ENCODE measurements at places on chromosomes 7 and 10.

DNA sequence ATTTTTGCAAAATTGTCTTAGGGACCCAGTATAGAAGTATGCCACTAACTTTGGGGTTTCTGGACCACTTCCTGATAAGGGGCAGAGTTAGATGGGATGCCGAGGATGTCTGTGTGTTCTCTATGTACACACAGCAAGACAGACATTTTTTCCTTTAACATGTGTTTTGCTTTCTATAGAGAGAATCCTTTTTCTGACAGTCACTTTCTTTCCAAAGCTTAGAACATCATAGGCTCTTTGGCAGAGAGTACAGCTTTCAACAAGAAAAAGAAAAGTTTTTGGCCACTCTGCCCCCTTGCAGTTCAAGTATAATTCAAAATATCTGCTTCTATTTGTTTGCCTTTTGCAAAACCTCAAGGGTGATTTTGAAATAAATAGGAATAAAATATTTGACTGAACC lies 44.1 kb downstream of the PAPSS2 start:
- DNase-seq, result no peak

GRCh38 chr7:5197811-5198210 lies 7.8 kb downstream of the WIPI2 start:
- DNase-seq, result no peak

DNA sequence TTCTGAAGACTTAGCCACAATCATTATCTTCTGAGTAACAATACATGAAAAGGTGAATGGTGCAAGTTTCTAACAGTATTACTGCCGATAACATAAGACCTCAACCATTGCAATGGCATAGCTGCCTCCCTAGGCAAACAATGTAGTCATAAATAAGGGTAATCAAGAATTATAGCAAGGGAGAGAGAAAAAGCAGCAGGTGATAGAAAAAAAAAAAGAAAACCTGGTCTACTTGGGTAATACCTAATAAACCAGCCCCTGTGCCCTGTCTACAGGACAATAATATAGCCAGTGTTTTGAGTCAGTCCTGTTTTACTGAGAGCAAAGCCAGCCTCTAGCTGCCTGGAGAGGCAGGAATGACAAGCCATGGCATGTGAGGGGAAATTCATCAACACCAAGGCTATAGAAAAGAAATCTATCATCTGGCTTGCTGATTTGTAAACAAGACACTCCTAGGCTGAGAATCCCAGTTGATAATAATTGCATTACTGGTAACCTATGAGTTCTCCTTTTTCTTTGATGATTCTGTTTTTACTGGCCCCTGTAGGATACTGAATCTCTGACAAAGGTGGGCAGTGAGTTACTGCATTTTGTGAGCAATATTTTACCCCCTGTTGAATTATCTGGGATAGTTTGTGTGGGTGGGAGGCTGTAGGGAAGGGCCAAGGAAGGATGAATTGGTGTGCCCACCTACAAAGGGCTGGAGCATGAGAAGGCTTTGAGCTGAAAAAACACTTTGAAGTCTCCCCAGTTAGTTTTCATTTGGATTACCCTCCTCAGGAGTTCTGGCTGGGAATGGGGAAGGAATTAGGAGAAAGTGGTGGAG lies 1.7 kb upstream of the WEE2 start:
- no peak for DNase-seq

GRCh38 chr7:42453931-42454361 lies 216.9 kb upstream of the GLI3 start:
- peak; percentile 64 for DNase-seq

DNA sequence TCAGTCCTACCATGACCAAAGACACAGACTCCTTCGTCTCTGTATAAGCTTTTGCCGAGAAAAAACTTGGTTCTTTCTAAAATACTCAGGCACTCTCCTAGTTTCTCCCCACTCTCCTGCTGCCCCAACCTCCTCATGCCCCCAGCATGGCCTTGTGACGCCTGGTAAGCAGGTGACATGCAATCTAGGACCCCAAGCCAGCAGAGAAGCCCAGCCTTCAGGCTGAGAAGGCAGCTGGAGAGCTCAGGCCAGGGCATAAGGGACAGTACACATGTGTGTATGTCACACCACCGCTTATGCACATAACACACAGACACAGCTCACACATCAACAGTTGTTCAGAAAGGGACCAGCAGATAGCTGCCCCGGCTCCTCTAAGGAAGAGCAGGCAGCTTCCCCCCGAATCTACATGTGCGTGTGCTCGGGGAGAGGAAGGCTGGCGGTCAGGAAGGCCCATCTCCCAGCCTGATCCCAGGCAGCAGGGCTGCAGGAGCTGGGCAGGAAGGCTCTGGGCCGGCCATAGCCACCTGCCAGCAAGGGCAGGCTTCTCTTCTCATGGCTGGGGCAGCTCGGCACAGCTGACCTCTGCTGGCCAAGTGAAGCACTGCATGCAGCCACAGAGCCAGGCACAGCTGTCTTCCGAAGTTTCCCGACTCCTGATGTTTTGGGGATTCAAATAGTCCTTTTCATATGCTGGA lies 8.5 kb downstream of the DDX56 start:
- no peak for DNase-seq

- no peak for DNase-seq
Measured at GRCh38 chr7:151903249-151904032, 26.5 kb upstream of the PRKAG2 start.

DNA sequence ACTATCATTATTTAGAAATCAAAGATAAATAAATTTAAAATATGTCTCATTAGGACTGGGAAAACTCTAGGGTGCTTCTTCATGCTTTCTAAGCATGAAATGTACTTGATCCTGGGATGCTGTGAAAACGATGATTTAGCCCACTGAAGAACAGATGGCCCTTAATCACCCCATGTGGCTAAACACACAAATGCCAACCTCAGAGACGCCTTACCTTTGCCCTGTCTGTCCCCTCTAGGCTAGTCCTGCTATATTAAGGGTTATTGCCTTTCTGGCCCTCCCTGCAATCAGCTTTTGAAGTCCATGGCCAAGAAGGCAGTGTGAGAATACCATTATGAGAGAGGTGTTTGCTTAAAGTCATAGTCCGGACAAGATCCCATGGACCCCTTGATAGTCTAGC lies 217.2 kb downstream of the TWIST1 start:
- no peak for DNase-seq

- no peak for DNase-seq
Measured at GRCh38 chr10:6027929-6028328, 34.2 kb downstream of the IL2RA start.

GRCh38 chr10:24351961-24352360 lies 143.0 kb downstream of the KIAA1217 start:
- peak; percentile 98 for DNase-seq

GRCh38 chr7:135337506-135337905 lies 103.9 kb downstream of the STRA8 start:
- DNase-seq, result no peak

DNA sequence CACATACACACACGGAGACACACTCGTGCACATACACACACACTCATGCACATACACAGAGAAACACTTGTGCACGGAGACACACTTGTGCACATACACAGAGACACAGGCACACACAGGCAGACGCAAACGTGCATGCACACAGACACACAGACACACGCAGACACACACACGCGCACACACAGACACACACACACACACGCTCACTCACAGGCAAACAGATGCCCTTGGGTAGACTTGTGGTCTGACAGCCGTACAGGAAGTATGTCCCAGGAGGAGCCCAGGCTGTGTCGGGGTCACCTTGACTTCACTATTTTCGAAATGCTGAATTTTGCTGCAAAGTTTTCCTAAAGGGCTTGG lies 538.0 kb downstream of the DNAJB6 start:
- no peak for DNase-seq

- peak; percentile 43 for DNase-seq
Measured at GRCh38 chr10:46516660-46517416, 39.6 kb downstream of the GPRIN2 start.

- no peak for DNase-seq
Measured at GRCh38 chr7:158856883-158857668, 718 bp downstream of the DYNC2I1 start.

DNA sequence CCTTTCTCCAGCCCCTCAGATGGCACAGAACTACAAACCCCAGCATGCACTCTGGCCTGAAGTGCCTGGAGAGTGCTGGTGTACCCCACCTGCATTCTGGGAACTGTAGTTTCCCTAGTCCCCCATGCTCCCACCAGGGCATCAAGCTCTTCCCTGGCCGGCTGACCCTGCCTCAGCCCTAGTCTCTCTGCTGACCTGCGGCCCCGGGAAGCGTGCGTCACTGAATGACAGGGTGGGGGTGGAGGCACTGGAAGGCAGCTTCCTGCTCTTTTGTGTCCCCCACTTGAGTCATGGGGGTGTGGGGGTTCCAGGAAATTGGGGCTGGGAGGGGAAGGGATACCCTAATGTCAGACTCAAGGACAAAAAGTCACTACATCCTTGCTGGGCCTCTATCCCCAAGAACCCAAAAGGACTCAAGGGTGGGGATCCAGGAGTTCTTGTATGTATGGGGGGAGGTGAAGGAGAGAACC lies 2.1 kb downstream of the NOS3 start:
- DNase-seq, result no peak

DNA sequence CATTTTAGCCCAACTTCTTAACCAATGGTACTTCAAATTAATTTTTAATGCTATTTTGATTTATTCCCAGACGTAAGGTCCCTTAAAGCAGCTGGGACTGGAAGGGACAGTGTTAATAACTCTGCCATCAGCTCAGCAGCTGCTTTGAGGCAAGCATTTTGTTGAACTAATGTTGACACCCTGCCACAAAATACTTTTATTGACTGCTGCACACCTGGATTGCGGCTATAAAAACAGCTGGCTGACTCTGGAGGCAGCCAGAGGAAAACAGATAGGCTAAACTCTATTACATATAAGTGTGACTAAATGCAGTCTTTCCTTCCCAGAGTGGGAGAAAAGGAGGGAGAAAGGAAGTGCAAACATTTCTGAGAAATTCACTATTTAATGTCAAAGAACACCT lies 77.6 kb downstream of the ETV1 start:
- DNase-seq, result no peak

DNA sequence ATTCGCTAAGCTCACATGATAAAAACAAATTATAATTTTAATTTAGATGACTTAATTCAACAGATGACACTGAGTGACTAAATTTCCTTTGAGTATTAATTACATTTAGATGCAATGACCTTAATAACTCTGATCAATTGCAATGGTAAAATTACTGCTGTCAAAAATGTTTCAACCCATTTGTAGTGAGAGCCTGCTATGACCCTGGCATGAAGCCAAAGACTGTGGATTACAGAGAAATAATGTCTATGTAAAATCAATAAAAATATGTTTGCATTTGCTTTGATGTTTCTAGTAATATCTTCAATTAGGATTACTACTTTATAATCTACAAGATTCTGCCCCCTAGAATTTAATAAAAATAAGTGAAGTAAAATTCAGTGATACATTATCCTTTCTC lies 15.6 kb downstream of the MKX start:
- no peak for DNase-seq

DNA sequence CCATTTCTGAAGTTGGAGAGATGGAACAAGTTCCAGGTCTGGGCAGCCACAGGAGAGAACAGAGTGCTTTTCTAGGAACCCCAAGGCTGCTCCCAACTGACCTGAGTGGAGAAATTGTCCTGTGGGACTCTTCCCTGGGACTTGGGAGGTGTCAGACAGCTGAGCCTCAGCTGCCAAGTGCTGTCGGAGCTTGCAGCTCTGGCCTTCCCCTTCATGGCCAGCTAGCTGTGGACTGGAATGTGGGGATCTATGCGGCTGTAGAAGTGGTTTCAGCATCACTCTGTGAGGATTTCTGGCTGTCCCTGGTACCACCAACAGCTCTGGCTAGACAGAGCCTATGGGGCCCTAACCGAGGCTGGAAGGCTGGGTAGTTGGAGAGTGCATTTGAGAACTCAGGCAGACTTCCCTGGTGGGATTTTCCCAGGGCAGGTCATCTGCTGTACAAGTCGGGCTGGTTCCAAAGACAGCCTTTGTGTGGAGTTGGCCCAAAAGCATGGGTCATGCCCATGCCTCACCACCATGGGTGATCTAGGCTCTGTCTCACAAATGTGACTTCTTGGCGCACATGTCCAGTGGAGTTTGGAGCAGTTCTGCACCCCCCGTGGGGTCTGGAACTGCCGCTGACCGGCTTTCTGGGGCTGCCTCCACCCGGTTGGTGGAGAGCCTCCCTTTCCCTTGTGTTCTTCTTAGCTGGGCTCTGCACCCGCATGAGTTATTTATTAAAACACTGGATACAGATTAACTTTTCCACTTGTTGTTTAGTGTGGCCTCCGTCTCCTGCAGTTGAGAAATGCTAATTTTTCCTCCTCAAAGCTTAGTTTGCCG lies 10.9 kb downstream of the SUFU start:
- DNase-seq, result no peak
